Activated CD8-positive, alpha-beta T cell treated with anti-CD3 and anti-CD28 coated beads for 36 hours (primary cell): ENCODE measurements at places on chromosomes 7 and 10.
A peak's percentile ranks its signal among the peaks of the same experiment; 100 is the strongest.

- no peak for DNase-seq
These were observed 88.3 kb upstream of the CYP26C1 start for GRCh38 chr10:92972066-92972870.

DNA sequence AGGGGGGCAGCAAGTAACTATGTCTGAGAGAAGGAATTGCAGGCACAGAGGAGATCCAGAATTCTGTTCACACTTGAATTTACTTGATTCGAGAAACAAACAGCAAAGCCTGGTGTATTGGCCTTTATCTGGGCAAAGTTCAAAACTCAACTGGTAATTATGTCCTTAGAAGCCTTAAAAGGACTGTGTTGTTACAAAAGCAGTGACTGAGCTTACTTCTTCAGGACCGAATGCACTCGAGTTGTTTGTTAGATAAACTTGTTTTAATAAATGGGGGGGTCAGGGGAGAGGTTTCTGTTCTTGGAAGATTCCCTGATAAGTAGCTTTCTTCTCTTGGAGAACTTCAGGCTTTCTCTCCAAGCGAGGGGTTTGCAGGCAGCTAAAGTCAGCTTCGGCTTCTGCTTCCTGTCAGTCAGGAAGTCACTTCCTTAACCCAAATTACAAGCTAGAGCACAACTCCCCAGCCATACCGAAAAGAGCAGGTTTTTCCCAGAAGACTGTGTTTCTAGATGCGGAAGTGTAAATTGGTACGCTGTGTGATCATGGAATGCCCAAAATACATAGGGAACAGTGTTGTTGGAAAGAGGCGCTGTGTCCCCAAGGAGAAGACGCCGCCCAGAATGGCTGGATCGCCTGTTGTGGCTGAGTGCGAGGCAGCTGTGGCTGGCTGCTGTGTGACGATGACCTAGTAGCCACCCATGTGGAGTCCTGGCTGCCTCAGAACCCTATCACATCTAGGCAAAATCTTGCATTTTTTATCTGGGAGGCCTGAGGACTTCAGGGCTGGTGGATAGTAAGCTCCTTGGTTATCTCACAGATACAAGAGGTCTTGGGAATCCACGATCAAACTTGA is 110.4 kb downstream of the TCF7L2 start:
- DNase-seq = no peak

DNA sequence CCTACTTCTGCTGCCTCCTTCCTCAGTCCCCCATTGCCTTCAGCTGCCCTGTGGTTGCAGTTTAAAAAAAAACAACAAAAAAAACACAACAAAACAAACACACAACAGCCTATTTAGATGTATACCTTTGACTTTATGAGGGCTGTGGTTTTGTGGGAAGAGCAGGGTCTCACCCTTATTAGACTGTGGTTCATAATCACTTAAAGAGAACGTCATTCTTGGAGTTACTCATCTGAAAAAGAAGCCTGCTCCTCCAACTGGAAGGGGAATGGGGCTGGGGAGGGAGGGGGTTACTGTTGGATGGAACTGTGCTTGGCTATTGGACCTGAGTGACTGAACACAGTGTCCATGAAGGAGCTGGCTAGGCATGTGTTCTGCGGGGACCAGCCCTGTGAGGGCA is 48.1 kb downstream of the SDK1 start:
- no peak for DNase-seq

GRCh38 chr10:128419466-128420019 is 293.3 kb upstream of the MKI67 start:
- no peak for DNase-seq

DNA sequence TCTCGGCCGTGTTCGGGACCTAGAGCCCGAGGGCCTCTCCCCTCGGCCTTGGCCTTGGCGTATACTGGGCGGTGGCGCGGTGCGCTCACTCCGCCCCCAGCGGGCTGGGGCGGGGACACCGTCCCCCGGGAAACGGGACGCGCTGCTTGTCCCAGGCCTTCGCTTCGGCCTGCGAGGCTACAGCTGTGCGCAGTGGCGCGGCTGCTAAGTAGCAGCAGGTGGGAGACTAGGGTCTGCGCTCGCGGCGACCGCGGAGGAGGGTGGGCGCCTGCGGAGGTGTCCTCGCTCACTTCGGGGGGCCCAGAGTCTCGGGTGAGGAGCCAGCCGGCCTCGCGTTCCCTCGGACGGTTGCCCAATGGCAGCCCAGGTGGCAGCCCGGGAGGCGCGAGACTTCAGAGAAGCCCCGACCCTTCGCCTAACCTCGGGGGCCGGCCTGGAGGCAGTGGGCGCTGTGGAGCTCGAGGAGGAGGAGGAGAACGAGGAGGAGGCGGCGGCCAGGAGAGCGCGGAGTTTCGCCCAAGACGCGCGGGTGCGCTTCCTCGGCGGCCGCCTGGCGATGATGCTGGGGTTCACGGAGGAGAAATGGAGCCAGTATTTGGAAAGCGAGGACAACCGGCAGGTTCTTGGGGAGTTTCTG is at the start of gene DNAH11:
Gene DNAH11 (plus strand): TSS at position 149 of the 637 bp plus-strand sequence. CDS start 207 bp downstream, at position 356.
- peak; percentile 32 for DNase-seq

- no peak for DNase-seq
These were observed 397.0 kb downstream of the LRMDA start for GRCh38 chr10:75828413-75828812.

- no peak for DNase-seq
These were observed 36.0 kb upstream of the AKR1E2 start for GRCh38 chr10:4790045-4790444.

GRCh38 chr7:99398891-99399445 is 9.4 kb downstream of the PDAP1 start:
- no peak for DNase-seq

DNA sequence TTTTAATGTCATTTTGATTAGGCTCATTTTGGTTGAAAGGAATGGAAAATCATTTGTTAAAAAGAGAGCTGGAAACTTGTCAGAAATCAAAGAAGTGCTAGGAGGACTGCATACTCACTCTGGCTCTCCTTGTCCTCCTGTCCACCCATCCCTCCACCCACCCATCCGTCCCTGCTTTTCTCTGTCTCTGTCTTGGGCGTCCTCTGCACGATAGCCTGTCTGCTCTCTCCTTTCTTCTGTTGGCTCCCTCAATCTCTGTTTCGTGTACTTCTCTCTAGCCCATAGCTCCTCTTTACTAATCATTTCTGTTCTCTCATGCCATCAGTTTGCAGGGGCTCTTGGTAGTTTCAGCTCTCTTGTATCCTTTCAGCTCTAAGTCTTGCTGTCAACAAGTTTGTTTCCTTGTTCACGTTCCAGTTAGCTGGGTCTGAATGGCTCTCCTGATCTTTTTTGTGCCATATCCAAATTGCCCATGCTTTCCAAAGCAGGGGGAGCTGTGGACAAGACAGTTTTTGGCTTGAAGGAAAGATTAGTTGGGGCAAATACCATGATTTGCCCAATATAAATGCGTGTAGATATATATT is 75.6 kb downstream of the KAT6B start:
- DNase-seq = no peak

GRCh38 chr7:151761231-151761630 is 115.7 kb downstream of the PRKAG2 start:
- DNase-seq = no peak

DNA sequence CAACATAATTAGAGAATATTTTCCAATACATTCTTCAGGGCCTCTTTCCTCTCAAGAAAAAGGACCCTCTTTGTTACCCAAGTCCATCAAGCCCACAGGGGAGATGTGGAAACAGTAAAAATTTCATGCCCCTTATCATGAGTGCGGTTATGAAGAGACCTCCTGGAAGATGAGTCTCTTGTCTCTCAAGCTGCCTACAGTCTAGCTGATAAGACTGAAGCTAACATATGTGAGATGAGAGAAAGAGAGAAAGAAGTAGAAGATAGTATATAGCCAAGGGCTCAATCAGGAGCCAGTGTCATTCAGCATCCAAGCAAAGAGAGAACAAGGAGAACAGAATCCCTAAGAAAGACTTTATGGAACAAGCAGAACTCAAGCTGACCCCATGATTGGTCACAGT is 75.9 kb upstream of the CABCOCO1 start:
- DNase-seq = no peak

- no peak for DNase-seq
These were observed 79.9 kb downstream of the PTPRE start for GRCh38 chr10:127986531-127987466.

DNA sequence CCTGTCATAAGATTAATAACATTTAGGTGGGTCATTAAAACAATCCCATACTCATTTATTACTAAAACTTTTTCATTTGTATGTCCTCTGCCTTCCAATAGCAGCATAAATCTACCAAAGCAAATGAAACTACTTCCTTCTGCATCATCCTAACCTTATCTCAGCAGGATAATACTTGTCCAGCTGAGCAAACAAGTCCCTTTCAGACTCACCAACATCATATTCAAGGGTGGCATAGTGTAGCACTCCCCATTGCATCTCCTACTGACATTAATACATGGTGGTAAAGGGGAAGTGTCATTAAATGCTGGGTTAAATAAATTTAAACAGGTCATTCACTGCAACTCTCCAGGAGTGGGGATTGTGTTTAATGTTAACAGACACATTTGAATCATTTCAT is 3.4 kb upstream of the MINDY3 start:
- no peak for DNase-seq

GRCh38 chr7:69817121-69817520 is 218.8 kb downstream of the AUTS2 start:
- DNase-seq = no peak

GRCh38 chr7:141073641-141074161 is at the start of gene TMEM178B:
TSS of gene TMEM178B (plus strand) at chr7:141074064.
- peak; percentile 51 for DNase-seq

GRCh38 chr7:19772306-19772705 is 1.1 kb downstream of the TMEM196 start:
- DNase-seq = no peak

DNA sequence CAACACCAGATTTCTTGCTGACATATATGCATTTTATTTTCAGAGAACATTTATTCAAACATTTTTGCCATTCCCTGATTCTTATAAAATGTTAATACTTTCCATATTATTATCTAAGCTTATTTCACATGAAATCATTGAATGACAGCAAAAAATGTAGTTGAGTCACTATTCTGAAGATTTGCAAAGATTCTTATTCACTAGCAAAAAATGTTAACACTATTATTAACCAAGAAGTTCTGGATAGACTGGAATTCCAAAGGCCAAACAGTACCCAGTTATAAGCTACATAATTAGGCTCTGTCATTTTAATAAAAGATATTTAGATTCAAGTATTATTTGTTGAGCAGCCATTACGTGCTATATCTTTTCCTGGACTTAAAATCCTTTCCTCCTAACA is 4.3 kb downstream of the GSTO2 start:
- no peak for DNase-seq

- peak; percentile 51 for DNase-seq
These were observed 36.3 kb downstream of the SCART1 start for GRCh38 chr10:133489816-133490588.

- DNase-seq = no peak
These were observed 68.7 kb downstream of the ZNF727 start for GRCh38 chr7:64113981-64114380.

DNA sequence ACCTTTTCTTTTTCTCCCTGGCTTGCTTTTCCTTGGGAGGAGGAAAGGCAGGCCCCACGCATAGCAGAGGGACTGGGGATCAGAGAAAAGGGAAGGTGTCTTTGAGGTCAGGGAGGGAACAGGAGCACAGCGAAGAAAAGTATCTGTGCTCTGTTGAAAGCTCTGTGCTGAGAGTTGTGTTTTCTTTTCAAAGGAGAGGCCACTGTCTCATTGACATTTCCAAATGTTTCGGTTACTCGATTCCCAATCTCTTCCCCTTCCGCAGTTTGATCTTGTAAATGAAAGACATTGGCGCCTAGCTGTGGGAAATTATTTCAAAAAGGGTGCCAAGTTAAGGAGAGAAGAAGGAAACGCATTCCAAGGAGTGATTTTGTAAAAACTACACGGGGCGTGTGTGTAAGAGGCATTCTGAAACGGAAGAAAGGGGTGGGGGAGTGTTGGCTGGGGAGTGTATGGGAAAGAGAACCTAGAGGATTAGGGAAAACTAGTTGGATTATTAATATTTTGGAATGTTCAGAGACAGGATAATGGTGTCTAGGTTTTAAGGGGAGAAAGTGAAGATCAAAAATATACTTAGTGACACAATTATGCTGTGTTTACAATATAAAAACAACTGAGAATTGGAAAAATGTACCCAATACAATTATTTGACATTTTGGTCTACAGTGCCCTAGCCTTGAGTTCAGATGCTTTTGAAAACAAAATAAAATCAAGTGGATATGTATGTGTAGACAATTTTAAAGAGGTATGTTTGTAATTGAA is 708 bp downstream of the KLHDC10 start:
- DNase-seq = no peak

DNA sequence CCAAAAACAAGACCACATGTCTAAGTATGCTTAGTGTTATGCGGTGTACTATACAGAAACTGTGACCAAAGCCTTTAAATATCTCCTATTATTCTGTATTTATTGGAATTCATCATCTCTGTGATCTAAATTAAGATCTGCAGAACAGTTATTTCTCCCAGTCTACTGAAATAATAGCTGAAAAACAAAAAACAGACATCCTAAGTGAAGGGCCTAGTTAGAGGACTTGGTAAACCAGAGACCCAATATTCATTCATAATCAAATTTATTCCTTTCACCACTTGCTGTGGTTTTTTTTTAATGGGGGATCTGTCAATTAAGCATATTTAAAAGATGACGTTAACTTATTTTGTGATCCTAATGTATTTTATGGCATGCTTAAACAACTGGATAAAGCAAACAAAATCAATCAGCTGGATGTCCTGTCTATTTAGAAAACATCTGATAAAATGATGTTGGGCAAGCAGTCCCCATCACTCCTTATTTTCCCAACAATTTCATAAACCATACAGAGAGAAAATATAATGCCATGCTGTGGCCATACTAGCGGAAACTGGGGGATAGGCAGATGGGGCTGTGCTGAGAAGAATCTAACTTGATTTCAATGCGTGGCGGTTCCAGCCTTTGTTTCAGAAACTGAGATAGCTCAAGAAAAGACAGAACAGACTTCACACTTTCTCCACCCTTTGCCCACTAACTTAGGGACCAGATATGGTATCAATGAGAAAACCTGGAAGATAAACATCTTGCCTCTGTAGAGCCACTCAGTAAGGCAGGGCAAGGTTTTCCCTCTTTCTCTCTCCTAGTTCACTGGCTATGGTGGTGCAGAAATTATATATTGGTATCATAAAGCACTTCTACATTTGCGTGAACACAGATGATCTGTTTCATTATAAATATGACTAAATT is 32.9 kb downstream of the ICA1 start:
- no peak for DNase-seq

DNA sequence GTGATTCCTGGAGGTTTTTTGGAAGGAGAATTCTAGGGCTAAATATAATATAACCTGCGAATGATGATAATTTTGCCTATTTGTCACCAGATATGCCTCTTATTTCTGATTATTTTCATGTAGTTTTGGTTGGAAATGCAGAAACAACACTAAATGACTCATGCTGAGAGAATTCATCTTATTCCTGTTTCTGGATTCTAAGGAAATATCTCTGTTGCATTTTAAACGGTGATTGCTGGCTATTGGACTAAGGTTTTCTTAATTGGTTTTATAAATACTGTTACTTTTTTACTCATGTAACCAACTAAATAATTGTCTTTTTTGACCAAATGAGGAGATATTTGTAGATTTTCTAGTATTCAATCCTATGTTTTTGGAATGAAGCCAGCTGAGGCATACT is 204.9 kb upstream of the NPSR1 start:
- DNase-seq = no peak

GRCh38 chr7:150879345-150879744 is 27.0 kb downstream of the AOC1 start:
- DNase-seq = no peak
